ENCODE measurements at places on chromosomes 1 and 21. TPM values are rescaled to one million over a fixed set of nuclear protein-coding genes. Genes with fewer than 3 reads are reported as not detected.

ZNF648 gene
- total RNA-seq, result not detected

DNA sequence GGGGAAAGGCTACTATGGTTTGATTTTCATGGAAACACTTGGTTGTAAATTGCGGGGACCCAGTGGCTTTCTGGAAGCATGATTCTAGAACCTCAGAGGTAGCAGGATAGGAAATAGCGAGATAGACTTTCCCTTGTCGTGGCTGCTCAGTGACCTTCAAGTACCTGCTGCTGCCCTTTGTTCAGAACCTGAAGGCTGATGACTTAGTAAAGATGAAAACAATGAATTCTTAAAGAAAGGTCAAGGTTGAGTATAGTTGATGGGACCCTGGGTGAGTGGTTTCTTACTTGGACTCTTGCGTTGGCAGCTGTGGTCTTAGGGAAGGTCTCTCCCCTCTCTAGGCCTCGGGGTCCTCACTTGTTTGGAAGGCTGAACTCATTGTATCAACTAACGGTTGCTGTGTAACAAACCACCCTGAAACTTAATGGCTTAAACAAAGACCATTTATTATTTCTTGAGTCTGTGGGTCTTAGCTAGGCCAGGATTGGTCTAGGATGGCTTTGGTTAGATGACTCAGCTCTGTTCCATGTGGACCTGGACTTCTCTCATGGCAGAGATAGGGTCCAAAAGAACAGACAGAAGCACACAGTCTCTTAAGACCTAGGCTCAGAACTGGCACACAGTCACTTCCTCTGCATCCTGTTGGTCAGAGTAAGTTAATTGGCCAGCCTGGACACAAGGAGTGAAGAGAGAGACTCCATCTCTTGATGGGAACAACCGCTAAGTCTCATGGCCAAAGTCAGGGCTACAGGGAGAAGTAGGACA, 89.2 kb upstream of the SELENON start:
- peak; percentile 13 for DNase-seq

TPM3 gene
- 186 TPM for total RNA-seq

DNA sequence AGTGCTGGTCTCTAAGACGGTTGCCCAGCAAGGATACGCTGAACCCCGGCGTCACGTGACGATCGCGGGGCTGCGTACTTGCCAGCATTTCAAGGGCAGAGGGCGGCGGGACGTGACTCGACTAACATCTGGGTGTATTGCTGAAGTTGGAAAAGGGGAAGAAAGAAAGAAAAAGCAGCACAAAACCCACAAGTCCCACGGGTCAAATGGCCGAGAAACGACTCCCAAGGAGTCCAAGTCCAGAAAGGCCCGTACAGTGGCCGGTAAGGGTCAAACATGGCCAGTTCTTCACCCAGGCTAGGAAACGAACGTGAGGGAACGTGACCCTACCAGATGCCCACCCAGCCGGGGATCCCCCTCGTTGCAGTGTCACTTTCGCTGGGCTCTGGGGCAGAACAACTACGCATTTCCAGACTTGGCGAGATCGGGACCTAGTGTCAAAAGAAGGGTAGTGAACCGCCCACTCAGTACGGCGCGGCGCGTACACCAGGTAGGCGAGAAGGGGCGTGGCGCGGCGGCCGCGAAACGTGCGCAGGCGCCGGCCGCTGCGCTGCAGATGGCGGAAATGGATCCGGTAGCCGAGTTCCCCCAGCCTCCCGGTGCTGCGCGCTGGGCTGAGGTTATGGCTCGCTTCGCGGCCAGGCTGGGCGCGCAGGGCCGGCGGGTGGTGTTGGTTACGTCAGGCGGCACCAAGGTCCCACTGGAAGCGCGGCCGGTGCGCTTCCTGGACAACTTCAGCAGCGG, at the start of the genes PPCS and ZMYND12:
PPCS (plus strand) TSS at position 534 of the 744 bp plus-strand sequence; CDS start at position 557, 23 bp downstream.
ZMYND12 (minus strand) TSS at position 13 of the 744 bp plus-strand sequence. CDS start 25 bp downstream, outside the sequence.
- peak; percentile 93 for DNase-seq

GRCh38 chr21:44914176-44914874, 6.4 kb downstream of the ITGB2 start:
- DNase-seq, result peak; percentile 64

Data from aorta (tissue), 5 donors.